ENCODE measurements at places on chromosomes 5 and 9.

DNA sequence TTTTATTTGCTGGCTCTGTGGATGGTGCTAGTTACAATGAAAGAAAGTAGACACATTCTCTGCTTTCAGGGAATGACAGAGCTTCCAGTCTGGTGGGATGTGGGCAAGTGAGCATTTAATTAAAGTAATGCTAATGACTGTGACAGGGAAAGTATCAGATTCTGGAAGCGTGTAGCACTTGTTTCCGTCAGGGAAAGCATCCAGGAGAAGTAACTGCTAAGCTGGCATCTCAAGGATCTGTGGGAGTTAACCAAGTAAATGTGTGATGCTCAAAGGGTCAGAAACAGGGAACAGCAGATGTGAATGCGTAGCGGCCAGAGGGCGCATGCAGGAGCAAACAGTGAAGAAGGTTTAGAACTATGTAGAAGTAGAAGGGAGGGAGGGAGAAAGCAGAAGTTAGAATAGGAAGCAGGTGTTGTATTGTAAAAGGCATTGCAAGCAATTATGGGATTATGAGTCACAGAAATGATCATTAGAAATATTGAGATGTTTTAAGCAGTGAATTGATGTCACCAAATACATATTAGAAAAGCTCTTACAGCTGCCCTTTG is 12.2 kb downstream of the KLHL9 start:
- DNase-seq: no peak

DNA sequence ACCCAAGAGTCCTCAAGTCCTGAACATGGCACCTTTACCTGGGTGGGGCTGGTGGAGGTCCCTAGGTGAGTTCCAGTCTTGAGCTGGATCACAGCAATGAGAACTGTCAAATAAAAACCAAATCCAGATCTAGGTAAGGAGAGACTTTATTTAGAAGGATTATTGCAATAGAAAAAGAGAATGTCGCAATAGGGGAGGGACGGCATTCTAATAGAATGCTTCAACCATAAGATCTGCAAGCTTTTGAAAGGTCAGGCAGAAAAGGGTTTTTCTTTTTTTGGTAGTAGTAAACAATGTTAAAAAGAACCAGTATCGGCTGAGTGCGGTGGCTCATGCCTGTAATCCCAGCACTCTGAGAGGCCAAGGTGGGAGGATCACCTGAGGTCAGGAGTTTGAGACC is 5.2 kb upstream of the GCNT1 start:
- no peak for DNase-seq

- DNase-seq: no peak
Observed at GRCh38 chr5:76513476-76513875, 109.7 kb downstream of the F2RL2 start.

GRCh38 chr9:34382879-34383278 is 6.2 kb upstream of the MYORG start:
- no peak for DNase-seq

DNA sequence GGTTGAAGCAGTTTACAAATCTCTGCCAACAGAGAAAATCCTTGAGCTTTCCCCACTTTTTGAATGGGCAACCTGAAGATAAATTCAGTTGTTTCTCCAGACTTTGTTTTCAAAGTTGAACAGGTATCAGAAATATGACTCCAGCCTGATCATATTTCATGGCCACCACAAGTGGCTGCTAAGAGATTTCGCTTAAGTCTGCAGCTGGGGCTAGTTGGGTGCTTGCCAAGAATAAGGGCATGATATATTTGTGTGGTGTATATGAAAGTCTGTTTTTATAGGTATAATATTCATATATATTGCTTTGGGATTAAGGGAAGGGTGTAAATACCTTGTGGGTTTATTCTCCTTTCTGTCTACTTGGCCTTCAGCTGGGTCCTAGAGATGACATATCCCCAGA is 168.4 kb upstream of the GDNF start:
- no peak for DNase-seq

- no peak for DNase-seq
Observed at GRCh38 chr5:179879003-179879689, 20.5 kb upstream of the MRNIP start.

- no peak for DNase-seq
Observed at GRCh38 chr5:7589800-7590199, 193.9 kb downstream of the ADCY2 start.

GRCh38 chr5:3526551-3527185 is 69.0 kb upstream of the IRX1 start:
- no peak for DNase-seq

- no peak for DNase-seq
Observed at GRCh38 chr5:174319551-174319950, 274.0 kb downstream of the NSG2 start.

DNA sequence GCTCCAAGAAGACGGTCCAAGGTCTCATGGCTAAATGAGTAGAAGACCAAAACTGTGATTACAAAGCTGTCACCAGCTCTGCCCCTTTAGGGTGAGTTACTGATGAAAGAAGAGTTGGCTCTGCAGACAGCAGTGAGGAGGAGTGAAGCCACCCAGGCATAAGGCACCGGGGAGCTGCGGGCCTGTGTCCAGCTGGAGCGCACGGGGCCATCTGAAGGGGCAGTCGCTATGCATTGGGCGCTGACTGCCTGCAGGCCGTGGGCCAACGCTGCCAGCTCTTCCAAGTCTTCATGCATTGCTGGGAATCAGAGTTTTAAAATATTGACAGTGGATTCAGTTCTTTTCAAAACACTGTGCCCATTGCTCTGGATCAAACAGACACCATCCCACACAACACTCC is 70.3 kb downstream of the DAPK1 start:
- no peak for DNase-seq

DNA sequence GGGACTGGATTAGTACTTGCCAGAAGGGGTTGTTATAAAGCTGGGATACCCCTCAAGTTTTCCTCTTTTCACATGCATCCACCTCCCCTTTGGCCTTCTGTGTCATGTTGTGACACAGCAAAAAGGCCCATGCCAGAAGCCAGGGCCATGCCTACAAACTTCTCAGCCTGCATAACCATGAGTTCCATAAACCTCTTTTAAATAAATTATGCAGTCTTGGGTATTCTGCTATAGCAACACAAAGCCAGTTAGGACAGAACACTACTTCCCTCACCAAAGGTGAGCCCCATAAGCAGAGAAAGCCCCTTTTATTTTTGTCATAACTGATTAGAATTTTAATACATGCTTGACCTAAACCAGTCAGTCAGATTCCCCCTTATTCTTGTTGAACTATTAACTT is 801.3 kb downstream of the DNAH5 start:
- no peak for DNase-seq

GRCh38 chr5:176741561-176742211 is 68.7 kb upstream of the UNC5A start:
- DNase-seq: no peak

- DNase-seq: no peak
Observed at GRCh38 chr5:13250464-13251291, 693.8 kb downstream of the DNAH5 start.

- no peak for DNase-seq
Observed at GRCh38 chr9:77021291-77021894, 1.9 kb downstream of the FOXB2 start.

- DNase-seq: no peak
Observed at GRCh38 chr9:87229108-87229507, 268.6 kb upstream of the DAPK1 start.

DNA sequence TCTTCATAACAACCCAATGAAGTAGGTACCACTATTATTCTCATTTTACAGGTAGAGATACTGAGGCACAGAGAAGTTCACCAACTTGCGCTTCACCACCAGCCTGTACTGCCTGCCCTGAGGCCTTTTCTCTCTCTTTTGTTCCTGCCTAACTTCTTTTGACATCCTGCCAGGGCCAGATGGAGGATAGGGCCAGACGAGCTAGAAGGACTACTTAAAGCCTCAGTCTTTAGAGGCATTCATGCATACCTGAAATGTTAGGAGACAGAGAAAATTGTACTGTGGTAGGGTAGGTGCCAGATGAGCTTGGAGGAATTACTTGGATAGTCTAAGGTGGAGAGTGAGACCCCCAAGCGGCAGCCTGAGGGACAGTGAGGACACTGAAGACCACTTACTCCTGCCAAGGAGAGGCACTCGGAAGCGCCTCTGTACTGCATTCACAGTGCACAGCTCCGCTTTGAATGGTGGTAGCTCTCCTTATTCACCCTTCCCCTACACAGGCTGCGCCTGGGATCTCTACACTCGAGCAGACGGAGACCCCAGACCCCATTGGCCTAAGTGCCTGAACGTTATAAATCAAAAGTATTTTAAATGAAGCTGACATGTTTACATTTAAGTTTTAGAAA is 6.2 kb upstream of the ORM1 start:
- no peak for DNase-seq

- no peak for DNase-seq
Observed at GRCh38 chr5:56637321-56637920, 177.9 kb upstream of the MAP3K1 start.

GRCh38 chr5:137061382-137061781 is 437.7 kb downstream of the SPOCK1 start:
- no peak for DNase-seq

GRCh38 chr5:125874057-125874456 is 549.2 kb upstream of the GRAMD2B start:
- DNase-seq: no peak

DNA sequence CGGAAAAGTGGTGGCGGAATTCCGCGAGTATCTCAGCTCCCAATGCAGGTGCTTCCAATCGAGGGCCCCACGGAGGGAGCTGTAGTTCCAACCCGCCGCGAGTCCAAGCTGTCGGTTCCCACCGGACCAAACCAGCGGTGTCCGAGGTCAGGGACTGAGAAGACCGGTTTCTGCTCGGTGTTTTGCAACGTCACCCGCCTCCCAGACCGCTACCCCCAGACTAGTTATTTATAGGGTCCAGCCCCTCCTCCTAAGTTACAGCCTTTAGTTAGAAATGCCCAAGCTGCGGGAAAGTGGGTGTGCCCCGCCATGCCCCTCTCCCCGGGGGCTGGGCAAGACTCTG is 677 bp upstream of the MYORG start:
- no peak for DNase-seq

DNA sequence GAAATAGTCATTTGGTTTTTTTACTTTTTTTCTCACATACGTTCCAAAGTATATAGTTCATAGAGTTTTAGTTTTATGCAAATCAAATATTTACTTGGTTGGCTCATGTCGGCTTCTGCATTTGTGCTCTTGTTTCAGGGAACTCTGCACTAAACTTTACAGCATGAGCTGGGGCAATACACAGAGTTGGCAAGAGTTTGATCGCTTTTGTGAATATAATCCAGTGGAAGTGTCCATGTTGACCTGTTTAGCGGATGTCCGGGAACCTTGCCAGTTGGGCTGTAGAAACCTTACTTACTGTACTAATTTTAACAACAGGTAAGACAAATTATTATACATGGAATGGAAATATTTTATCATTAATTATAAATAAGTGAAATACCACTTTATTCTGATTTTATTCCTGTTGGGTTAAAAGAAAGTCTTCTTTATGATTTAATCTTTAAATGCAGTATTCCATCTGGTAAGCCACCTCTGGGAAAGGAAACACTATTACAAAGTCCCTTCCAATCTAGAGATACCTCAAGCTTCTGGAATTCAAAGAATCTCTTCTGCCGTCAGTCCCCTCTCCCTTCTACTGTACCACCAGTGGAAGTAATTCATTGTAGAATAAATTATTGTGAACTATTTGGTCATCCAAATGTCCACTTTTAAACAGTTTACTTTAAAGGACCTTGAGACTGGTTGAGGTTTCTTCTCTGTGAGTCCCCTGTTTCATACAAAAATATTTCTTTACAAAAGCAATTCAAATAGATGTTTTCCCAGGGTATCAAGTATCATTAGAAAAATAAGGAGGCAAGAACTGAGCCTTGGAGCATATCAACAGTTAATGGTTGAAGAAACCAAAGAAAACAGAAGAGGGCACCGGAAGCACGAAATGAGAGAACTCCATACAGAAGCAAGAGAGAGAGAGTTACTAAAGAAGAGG is 45.2 kb upstream of the GLIPR2 start:
- DNase-seq: no peak

DNA sequence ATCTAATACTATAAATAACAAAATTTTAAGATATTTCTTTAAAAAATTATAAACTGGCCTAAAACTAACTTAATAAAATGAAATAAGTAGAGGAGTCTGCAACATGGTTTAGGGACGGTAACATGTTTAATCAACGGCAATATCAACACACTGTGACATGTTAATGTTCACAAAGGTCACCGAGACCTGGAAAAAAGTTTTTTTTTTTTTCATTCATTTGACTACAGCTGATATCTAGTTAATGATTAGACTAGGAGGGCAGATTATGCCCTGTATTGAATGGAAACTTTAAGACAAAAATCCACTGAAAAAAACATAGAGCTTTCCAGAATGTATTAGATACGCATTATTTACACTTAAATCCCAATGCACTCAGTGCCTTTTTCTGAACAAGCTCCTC is 67.0 kb upstream of the CDK5RAP2 start:
- no peak for DNase-seq

GRCh38 chr5:142324136-142324870 is 518 bp downstream of the SPRY4 start:
- no peak for DNase-seq

DNA sequence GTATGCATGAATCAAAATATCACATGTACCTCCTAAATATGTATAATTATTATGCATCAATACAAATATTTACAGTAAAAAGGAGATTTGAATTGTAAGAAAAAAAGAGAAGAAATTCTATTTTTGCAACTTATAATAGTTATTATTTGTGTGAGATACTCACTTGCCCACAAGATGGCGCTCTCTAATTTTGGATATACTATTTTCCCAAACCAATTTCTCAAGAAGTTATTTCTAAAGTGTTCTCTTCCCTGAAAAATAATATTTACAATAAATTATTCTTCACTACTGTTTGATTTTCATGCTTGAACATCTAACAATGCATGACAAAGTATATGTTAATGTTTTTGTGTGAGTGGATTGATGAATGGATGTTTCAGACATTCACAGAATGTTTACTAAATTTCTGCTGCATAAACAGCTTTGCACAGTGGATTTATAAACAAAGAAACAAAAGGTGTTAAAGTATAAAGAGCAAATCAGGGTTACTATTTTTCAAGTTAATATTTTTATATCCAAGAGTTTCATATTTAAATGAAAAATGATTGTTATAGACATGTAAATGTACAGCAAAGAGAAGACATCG is 503.4 kb downstream of the PDE4D start:
- DNase-seq: peak; percentile 11

DNA sequence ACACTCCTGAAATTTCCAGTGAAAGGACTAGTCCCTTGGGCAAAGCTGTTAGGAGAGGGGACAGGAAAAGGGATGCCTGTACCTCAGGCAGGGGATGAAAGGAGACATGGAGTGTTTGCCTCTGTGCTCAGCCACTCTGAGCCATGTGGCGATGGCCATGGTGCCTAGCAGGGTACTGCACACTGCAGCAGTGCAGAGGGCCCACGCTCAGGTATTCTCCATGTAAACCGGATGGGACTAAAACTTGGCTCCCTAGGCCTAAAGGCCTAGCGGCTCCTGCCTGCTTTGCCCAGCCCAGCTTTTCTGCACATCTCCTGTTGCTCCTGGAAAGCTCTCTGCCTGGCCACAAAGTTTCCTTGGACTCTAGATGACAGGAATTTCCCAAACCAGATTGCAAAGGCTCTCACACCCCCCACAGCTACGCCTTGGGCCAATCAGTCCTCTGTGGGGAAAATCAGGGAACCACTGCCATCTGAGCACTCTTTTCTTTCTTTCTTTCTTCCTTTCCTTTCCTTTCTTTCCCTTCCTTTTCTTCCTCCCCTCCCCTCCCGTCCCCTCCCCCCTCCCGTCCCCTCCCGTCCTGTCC is 44.3 kb downstream of the HABP4 start:
- no peak for DNase-seq

- DNase-seq: no peak
Observed at GRCh38 chr5:171272996-171273970, 35.8 kb upstream of the TLX3 start.

- DNase-seq: no peak
Observed at GRCh38 chr9:92534674-92535073, 1.1 kb downstream of the ECM2 start.
